ENCODE measurements at places on chromosomes 3 and 15.

DNA sequence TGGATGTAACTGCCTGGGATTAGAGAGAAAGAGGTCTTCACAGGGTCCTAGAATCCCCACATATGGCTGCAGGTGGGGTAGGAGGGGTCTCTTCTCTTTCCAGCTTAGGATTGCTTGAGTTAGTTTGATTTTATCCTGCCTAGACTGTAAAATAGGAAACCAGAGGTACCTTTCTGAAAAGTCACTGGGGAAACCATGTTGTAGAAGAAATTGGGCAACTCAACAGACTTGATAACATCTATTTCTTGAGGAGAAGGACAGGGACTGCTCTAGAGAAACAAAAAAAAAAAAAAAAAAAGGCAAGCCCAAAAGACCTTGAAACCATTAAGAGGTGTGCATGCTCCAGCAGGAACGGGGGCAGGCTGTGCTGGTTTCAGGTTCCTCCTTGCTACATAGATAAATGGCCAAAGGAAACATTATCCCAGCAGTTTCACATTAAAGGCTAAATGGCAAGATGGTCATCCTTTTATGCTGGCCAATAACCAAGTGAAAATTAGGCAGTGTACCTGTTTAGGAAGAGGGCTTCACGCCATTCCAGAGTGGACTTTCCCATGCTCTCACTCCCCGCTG, 116.1 kb downstream of the ALDH1A2 start:
- DNase-seq: no peak

DNA sequence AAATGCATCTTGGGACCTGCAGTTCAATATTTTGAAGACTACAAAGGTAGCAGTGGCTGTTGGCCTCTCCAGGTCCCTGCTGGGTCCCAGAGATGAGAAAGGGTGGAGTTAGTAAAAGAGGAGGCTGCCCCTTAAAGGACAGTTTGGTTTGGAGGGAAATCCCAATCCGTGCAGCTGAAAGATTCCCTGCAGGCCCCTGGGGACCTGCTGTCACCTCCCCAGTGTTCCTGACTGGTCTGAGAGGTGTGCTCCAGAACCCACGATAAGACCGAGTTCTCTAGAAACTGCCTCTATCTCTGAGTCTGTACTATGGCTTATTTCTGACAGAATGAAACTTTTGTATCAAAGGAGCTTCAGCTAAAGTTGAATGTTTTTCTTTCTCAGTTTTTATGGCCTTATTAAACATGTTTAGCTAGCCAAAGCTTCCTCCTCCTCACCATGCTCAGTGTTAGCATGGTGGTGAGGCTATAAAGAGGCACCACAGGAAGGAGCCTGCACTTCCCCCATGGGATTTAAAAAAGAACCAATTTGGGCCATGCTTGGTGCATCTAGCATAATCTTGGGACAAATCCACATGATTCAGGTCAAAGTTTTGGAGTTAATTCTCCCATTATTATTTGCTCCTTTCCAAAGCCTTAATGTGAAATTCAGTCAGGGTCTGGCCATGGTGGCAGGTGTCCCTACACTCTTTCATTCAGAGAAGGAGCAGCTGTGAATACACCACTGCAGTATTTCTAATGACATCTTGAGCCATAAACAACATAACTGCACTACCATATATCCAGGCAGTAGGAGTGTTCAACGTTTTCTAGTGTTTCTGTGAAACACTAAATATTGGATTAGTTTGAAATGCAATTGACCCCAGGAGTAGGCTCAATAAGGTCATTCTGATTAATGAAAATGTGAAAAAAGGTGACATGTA, 74.4 kb downstream of the ATP1B3 start:
- DNase-seq: no peak

DNA sequence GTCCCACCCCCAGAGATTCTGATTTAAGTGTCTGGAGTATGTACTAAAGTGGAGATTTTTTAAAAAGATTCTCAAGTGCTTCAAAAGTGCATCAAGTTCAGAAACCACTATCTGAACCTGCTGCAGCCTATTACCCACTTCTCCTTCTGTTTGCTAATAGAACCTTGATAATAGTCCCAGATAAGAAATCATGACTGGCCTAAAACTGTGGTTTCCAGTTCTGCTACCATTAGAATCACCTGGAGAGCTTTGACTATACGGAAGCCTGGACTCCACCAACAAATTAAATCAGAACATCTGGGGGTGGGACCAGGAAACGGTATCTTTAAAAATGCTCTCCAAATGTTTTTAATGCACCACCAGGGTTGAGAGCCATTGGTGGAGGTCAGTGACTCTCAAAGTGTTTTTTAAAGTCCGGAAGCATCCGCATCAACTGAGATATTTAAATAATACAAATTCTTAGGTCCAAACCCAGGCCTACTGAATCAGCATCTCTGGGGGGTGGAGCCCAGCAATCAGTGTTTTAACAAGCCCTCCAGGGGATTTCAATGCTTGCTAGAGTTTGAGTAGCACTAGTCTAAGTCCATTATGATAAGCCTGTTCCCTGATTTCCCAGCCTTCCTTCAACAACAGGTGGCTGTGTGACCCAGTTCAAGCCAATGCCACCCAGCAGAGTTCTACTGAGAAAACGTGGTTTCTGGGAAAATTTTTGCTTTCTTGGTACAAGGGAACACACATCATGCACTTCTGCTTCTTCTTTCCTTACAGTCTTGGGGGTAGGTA, 45.4 kb upstream of the TIPARP start:
- DNase-seq: no peak

DNA sequence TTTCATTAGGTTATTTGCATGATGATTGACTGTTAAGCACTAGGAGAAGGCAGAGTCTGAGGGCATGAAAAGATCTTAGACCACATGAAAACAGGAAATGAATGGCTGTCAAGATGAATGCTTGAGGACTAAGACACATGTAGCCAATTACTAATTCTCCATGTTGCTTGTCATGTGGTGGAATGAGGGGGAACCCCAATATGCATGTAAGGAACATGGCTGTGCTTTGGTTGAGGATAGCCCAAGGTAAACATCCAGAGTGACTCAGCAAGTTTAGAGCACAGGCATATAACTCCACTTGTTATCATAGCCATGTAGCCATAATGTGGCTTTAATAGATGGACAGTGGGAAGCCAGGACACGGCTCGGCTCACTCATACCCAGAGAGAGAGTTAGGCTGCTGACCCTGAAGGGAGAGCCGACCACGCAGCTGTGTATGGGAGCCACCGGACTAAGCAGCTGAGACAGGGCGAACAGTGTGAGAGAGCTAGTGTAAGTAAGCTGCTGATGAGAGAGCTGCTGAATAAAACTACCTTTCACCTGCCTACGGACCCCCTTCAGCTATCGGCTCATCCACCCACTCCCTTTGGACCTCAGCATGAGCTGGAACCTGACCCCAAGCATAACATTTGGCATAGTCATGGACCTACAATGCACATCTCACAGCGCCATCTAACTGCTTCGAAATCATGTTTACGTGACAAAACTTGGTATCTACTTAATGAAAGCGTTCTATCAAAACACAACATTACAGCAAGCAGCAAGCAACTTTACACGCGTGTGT, 37.6 kb downstream of the ANO10 start:
- no peak for DNase-seq

DNA sequence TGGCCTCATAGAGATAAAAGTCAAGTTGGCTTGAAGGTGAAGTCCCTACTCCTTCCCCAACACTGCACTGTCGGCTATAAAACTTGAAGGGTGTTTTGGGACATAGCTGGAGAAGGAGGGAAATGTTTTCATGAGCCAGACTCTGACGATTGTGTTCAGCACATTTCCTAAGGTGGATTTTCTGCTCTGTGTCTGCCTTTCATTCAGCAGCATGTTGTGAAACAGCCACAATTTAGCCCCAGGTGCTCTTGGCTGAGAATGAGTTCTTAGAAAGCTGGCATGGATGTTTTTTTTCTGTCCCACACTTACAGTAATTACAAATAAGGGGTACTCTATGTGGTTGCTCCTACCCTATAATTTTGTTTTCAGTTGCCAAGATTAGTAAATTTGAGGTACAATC, 492.4 kb downstream of the MCTP2 start:
- no peak for DNase-seq

- DNase-seq: no peak
These were observed 29.1 kb upstream of the SRGAP3 start for GRCh38 chr3:9278498-9278897.

DNA sequence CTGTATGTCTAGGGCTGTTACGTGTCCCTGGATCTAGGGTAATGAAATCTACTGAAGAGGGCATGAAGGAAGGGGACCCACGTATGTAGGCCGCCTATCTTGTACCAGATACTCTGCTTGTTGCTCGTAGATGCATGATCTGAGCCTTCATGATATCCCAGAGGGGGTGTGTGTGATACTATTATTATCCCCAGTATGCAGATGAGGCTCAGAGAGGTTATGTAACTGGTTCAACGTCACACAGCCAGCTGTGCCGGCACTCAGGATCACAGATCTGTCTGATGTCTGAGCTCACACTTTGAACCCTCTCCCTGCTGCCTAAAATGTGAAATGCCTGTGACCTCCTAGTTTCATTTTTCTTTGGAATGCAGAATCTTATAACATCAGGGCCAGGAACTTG, 36.2 kb upstream of the SEC13 start:
- no peak for DNase-seq

DNA sequence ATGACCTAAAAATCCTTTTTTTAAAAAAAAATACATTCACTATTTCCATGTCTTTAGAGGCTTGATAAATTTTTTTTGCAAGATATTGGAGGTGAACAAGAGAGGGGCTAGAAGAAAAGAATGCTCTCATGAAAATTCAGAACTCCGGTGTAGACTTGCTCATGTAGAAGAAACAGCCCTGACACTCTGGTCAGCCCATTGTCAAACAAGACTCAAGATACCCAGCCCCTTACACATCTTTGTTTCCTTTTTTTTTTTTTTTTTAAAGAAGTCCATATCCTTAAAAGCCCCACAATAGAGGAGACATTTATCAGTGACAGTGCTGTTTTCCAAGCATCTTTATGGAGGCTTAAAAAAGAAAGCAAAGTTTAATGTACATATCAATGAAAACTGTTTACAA, 196.8 kb upstream of the RORA start:
- DNase-seq: no peak

DNA sequence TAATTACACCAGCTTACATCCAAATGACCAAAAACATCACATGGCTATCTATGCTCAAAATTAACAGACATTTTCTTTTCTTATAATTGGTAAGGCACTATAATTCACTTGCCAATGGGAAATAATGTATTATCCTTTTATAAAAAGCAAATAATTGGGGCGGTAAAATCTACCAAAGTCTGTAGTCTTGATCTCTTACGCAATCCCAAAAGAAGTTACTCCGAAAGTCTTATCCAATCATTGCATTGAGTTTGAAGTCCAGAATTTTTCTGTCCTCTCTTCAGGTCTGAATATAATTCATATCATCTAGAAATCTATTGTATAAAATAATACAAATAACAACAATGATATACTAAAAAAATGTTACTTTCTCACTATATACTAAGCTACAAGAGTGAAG, 273.3 kb upstream of the CADM2 start:
- DNase-seq: no peak

DNA sequence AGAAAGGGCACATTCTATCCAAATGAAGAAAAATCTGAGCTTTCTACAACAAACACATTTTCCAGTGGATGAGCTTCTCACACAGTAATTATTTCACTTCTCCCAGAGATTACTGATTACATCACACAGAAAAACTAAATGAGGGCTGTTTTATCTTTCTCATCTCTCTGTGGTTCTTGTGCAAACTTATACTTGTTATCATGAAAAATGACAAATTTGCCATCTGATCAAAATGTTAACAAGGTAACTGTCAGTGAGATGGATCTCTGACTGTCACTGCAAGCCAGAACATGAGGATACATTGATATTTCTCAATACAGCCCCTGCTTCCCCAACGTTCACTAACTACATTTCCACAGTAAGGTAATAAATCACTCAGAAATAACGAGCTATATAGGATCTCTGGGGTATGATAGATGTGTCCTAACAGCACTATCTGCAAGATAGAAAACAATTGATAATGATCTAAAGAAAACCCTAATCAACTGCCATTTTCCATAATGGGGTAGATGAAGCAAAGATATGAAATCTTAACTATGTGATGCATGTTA, 829.3 kb upstream of the CFAP20DC start:
- no peak for DNase-seq

GRCh38 chr15:62464705-62465104, 299.6 kb upstream of the C2CD4B start:
- no peak for DNase-seq

- no peak for DNase-seq
These were observed 43.9 kb downstream of the RPL22L1 start for GRCh38 chr3:170826047-170826446.

DNA sequence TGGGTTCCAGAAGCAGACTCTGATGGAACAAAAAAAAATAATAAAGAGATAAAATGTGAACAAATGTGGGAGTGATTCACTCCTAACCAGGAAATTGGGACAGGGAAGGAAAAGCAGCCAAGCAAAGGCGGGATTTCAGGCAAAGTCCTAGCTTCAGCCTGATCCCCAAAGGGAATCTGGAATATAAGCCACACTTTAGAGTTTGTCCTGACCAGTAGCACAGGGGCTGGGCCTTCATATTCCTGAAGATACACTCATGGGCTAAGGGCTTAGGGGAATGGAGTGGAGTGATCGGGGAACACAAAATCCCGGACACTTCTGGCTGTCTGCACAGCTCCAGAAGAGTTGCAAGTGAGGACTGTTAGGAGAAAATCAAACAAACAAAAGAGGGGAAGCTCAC, 135.0 kb upstream of the COL8A1 start:
- no peak for DNase-seq

Measured in T-cell (primary cell).